ENCODE measurements at places on chromosomes 11 and 22.

GRCh38 chr11:122816761-122817520, 21.4 kb upstream of the CRTAM start:
- no peak for DNase-seq

DNA sequence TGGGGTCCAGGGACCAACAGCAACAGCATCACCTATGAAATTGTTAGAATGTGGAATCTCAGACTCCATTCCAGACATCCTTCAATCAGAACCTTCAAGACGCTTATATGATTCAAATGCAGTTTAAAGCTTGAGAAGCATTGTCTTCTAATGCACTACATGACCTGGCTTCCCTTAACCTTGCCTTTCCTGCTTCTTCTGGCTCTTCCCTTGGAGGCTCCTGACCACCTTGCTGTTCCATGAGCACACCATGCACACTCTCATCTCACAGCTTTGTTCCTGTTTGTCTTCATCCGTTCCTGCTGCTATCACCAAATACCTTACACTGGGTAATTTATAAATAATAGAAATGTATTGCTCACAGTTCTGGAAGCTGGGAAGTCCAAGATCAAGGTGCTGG, 26.1 kb downstream of the ZC3H12C start:
- no peak for DNase-seq

GRCh38 chr11:119865661-119866156, 136.7 kb upstream of the NECTIN1 start:
- DNase-seq, result no peak

GRCh38 chr22:49087198-49087597, 740.5 kb downstream of the BRD1 start:
- DNase-seq, result no peak

DNA sequence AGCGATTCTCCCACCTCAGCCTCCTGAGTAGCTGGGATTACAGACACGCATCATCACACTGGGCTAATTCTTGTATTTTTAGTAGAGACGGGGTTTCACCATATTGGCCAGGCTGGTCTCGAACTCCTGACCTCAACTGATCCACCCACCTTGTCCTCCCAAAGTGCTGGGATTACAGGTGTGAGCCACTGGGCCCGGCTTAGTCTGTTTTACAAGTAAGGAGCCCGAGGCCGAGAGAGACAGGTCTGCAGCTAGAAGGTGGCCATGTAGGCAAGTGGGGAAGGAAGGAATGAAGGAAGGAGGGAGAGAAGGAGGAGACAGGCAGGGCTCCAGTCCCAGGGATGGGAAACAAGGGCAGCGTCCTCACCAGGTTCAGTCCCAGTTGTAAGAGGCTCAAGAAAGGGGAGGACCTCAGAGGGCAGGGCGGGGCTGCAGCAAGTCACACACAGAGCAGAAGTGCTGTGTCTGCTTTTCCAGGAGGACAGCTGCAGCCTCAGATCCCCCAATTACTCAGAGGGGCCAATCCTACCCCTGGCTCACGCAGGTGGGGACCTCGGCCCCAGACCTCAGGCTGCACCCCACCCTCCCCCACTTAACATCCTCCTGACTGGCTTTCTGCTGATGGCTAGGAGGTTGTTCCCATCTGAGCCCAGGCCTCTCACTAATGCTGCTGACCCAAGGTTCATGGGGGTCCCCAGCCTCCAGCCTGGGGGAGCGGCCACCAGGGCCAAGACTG, 53.8 kb upstream of the PRR5 start:
- DNase-seq, result no peak

GRCh38 chr11:1837171-1838076, 1.4 kb upstream of the TNNI2 start:
- peak; percentile 68 for DNase-seq

DNA sequence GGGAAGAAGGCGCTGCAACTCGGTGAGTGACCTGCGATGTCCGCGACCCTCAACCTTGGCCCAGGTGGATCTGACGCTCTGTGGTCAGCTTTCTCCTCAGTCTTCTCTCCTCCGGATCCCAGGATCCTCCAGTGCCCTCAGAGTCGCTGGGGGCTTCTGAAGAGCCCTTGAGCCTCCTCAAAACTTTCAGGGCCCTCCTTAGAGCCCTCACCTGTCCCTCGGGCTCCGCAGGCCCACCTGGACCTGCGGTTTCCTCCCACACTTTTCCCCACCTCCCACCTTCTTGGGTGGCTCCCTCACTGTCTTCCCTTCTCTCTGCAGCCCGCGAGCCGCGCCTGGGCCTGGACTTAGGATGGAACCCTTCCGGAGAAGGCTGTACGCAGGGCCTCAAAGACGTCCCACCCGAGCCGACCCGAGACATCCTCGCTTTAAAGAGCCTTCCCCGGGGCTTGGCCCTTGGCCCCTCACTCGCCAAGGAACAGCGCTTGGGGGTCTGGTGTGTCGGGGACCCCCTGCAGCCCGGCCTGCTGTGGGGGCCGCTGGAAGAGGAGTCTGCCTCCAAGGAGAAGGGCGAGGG, 335 bp downstream of the ZNF408 start:
- DNase-seq, result no peak

GRCh38 chr11:126542334-126543015, 187.0 kb downstream of the ST3GAL4 start:
- DNase-seq, result no peak

DNA sequence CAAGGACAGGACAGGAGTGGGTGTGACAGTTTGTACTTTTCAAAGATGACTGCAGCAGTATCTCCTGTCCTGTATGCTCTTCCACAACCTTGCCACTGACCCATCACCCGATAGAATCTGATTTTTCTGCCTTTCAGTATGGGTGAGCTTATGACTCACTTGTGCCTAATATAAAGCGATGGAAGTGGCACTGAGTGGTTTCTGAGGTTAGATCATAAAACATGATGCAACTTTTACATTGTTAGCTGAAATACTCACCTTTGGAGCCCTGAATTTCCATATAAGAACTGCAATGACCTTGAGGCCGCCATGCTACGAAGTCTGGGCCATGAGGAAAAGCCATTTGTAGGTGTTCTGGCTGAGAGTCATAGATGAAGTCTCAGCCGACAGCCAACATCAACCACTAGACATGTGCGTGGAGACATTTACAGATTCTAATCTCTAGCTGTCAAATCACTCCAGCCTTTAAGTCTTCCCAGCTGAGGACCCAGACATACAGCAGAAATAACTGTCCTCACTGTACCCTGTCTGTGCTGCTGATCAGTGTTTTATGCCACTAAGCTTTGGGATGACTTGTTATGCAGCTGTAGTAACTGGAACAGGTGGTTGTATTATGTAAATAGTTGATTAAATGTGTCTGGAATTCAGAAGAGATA, 105.9 kb upstream of the ARHGAP20 start:
- no peak for DNase-seq

GRCh38 chr11:9461760-9462134, 935 bp downstream of the ZNF143 start:
- DNase-seq, result no peak

- no peak for DNase-seq
Observed at GRCh38 chr11:112343368-112344039, 82.8 kb upstream of the PLET1 start.

GRCh38 chr11:77908835-77909234, 85.6 kb downstream of the INTS4 start:
- no peak for DNase-seq

- no peak for DNase-seq
Observed at GRCh38 chr11:100805506-100806199, 118.6 kb downstream of the ARHGAP42 start.

DNA sequence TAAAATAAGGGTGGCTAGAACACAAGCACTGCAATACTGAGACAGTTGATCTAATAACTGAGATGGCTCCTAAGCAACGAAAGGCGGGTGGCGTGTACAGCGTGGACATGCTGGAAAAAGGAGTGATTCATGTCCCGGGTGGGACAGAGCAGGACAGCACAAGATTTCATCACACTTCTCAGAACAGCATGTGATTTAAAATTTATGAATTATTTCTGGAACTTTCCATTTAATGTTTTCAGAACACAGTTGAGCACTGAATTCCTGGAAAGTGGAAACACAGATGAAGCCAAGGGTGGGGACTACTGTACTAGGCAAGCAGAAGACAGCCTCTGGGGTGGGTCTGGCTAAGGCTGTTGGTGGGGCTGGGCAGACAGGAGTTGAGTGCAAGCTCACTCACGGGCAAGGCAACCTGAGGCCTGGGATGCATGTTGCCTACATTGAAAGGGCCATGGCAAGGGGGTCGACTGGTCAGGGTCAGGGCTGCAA, 165.6 kb upstream of the DDI1 start:
- no peak for DNase-seq

DNA sequence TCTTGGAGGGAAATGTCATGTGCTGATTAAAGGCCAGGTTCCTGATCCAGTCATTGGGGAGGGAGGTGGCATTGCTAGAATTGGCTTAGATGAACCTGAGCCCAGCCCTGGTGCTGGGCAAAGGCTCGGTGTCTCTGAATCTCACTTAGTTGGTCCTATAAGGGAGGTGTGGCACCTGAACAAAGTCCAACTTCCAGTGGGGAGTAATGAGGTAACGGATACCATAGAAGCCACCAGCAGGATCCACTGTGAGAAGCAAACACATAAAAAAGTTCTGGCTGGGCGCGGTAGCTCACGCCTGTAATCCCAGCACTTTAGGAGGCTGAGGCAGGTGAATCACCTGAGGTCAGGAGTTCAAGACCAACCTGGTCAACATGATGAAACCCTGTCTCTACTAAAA, 26.6 kb downstream of the PRDM11 start:
- DNase-seq, result no peak

GRCh38 chr22:39365492-39365780, 15.6 kb downstream of the SYNGR1 start:
- DNase-seq, result no peak

DNA sequence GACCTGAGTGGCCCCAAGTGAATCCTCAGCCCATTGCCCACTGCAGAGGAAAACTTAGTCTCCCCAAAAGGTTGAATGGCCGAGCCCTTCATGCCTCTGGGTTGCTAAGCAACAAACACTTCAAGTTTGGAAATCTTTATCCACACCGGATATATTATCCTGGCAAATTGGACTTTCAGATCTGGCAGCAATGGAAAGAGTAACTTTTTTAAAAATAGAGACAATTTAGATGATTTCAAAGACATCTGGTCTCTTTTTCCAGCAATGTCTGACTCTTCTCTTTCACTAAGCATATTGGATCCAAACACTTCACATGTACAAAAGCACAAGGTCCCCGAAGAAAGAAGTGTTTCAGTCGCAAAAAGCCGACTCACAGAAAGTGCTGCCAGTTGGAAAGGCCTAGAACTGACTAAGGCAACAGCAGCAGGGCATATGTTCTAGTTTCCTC, 505.3 kb downstream of the SOX6 start:
- no peak for DNase-seq

DNA sequence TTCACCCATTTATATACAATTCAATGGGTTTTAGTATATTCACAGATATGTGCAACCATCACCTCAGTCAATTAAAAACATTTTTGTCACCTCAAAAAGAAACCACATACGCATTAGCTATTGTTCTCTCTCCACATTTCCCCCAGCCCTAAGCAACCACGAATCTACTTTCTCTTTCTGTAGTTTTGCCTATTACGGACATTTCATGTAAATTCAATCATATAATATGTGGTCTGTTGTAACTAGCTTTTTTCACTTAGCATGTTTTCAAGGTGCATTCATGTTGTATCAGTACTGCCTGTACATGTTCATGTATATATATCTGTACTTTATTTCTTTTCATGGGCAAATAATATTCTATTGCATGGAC, 104.7 kb upstream of the RRM1 start:
- no peak for DNase-seq

- no peak for DNase-seq
Observed at GRCh38 chr11:78981153-78981552, 406.5 kb upstream of the NARS2 start.

DNA sequence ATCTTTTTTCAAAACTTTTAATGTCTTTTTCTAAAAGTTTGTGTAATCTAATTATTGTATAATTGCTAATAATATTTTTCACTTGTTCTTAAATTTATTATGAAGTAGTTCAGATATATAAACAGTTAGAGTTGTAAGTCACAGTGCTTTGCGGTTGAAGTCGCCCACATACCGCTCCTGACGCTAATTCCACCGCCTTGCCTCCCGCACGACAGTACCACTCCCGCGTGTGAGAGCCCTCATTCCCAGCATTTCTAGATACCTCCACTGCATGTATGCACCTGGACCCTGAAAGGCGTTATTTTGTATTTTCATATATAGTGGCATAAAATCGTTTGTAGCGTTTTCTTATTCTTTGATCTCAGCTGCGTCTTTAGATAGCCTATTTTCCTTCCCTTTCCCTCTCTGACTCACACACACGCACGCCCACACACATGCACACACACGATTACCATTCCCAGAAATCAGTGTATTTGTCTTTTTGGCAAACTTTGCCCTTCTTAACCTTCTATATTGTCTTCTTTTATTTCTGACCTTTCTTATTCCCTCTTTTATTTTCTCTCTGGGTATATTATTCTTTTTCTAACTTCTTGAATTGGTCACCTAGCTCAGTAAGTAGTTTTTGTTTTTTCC, 56.4 kb upstream of the PITPNB start:
- DNase-seq, result no peak

GRCh38 chr11:38448284-38448683, 1850.2 kb upstream of the RAG2 start:
- DNase-seq, result no peak

- no peak for DNase-seq
Observed at GRCh38 chr11:69797156-69797555, 22.0 kb upstream of the FGF4 start.

DNA sequence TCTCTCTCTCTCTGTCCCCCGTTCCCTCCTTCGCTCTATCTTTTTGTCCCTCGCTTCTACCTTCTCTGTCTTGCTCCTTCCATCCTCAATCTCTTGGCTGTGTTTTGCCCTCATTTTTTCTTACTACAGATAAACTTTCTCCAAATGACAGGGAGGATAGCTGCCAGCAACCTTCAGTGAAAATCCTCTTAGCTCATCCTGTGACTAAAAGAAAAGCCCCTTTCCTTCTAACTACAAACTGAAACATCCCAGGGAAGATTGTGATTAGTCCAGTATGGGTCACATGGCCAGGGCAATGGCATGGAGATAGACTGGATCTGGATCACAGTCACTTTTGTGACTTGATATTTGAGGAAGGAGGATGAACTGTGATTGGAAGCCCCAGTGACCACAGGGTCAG, 10.4 kb downstream of the SPON1 start:
- DNase-seq, result no peak

- no peak for DNase-seq
Observed at GRCh38 chr11:42657169-42657568, 654.6 kb upstream of the API5 start.

GRCh38 chr11:65709661-65710060, 2.4 kb upstream of the KAT5 start:
- DNase-seq, result no peak

- DNase-seq, result no peak
Observed at GRCh38 chr22:41742918-41743317, 43.6 kb downstream of the MEI1 start.

- no peak for DNase-seq
Observed at GRCh38 chr22:46777609-46777970, 15.1 kb downstream of the TBC1D22A start.

DNA sequence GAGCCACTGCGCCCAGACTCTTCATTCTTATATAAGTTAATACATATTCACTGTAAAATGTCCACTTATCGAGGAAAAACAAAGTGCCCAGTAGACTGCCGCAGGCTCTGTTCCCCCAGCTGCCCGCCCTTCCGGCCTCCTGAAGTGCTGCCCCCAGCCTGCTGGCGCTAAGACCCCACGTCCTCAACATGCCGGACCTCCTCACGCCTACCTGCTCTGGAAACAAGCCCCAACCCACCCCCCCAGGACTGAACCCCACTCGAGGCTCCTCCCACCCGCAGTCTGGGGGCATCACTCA, 1.1 kb downstream of the GATD1 start:
- no peak for DNase-seq
